ENCODE measurements at places on chromosomes 5 and 9.
A peak's percentile ranks its signal among the peaks of the same experiment; 100 is the strongest.

DNA sequence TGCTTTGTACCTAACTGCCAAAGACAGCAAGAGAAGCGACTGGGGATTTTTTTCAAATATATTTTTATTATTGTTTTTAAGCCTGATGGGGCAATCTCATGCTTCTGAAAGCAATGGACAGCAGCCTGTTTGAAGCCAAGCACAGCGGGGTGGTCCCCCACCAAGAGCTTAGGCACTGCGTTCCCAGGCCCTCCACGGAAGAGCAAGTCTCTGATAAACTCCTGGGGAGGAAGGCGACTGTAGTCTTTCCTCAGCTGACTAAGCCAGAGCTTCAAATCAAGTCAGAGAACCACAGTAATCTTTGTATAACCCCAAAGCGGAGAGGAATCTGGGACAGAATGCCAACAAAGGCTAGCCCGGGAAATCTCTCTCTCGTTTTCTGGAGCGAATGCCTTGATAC is 54.4 kb downstream of the ARSB start:
- DNase-seq, result no peak

- DNase-seq, result peak; percentile 76
Observed at GRCh38 chr9:76297721-76298239, 96.4 kb downstream of the RFK start.

DNA sequence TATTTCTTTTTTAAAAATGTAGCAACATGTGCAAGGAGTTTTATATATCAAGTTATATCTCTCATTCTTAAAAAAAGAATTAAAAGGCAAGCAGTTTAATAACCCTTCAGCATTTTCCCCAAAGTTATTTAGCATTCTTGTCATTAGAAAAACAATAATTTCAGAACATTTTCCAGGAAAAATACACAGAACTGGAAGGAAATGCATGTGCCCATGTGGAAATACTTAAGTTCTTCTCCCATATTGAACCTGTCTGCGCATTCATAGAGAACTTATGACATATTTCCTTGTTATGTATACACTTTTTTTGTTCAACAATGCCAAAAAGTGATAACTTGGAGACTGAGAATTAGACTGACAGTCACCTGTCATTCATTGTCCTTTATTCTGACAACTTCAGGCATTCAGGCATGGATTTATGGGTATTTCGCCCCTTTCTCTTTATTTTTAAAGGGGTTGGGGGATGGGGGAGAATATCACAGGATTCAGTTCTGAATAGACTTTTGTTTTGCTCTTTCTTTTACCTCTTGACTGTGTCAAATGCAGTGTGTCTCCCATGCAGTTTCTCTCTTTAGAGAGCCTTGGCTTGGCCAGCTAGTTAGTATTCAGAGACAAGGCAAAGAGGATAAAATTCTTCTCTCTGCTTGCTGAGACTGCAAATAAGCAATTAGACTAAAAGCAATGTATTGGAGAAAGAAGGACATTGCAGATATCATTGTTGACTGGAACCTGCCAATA is 701.0 kb downstream of the NR2F1-AS1 start:
- no peak for DNase-seq

- DNase-seq, result no peak
Observed at GRCh38 chr5:114411380-114411931, 49.6 kb downstream of the KCNN2 start.

GRCh38 chr5:44233691-44234090 is 155.5 kb downstream of the FGF10 start:
- no peak for DNase-seq

DNA sequence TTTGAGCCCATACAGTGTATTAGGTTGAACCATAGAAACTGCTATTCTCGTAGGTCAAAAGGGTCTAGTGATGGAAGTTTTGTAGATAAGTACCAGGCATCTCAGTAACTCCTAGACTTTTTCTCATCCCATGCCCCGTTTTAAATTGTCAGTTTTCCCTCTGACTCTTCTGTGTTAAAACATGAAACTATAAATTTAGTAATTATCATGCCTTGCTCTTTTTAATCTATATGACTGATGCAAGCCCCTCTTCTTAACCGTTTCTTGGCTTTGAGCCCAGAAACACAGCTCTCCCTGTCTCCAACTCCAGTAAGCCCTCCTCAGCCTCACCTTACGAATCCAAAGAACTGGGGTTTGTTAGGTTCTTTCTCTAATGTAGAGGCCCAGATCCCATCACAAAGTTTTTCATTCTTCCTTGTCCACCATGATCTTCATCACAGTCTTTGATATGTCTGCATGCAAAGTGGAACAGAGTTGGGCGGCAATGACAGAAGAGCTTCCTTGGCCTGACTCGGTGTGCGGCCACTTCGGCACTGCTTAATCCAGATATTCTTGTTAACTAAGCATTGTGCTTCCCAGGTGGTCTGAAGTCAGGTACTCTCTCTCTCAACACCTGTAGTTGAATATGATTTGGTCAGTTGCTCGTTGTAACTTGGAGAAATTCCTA is 21.1 kb downstream of the RGMB start:
- no peak for DNase-seq

GRCh38 chr5:142737179-142737578 is 33.0 kb upstream of the ARHGAP26 start:
- DNase-seq, result no peak

DNA sequence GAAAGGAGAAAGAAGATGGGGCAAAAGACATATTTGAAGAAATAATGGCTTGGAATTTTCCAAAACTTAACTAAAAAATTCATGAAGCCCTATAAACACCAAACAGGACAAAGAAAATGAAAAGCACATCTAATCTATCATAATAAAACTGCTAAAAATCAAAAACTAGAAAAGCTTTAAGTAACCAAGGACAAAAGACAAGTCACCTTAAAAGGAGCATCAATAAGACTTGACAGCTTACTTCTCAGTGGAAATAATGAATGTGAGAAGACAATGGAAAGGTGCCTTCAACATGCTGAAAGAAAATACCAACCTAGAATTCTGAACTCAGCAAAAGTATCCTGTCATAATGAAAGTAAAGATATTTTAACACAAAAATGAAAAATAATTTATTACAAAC is 27.0 kb downstream of the GTF3C4 start:
- DNase-seq, result no peak

DNA sequence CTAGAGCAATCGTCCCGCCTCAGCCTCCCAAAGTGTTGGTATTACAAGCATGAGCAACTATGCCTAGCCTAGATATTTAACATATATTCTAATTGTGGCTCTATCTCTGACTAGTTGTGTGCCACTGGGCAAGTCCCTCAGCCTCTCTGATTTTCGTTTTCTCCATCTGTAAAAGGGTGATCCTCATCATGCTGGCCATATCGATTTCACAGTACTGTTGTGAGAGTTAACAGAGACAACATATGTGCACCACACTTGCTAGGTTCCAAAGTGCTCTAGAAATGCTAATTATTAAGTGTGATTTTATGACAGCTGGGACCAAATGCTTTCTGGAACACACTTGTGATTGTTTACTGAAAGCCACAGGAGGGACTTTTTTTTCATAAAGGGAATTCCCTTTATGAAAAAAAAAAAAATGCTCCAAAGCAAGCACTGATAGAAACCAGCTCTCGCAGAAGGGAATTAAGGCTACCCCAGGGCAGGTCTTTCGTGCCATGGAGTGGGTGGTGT is 78.5 kb upstream of the EPB41L4B start:
- no peak for DNase-seq

- no peak for DNase-seq
Observed at GRCh38 chr5:119811458-119811857, 182.1 kb downstream of the FAM170A start.

DNA sequence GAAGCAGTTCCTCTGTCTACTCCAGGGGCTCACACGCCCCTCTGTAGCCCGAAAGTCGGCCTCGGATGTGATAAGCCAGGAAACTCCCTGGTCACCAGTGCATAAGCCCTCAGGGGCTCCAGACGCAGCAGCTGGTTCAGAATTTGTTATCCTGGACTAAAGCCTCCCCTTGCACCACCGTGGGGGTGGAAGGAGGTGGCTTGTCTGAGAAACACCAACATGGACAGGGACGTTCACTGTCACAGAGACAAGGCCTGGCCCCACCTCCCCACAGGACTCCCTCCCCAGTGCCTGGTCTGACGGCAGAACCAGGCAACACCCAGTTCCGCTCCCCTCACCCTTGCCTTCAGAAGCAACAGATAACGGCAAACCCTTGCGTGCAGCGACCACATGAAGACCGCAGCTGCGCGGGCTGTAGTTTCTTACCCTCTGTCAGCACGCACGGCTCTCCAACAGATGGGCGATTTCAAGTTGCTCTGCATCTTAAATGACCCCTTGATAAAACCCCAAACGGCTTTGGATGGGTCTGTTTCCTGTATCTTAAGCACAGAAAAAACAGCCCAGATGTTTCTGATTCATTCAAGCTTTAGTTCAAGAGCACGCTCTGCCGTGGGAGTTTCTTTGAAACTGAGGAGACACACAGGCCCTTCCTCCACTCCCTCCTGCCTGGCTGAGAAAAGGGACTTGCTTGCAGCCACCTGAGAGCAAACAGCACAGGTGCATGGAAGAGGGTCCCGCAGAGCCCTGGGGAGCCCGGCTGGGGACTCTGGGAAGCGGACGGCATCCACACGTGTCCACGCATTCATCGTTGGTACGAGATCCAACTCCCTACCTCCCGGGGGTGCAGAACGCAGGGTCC is 44.7 kb upstream of the NKD2 start:
- DNase-seq, result peak; percentile 58

- no peak for DNase-seq
Observed at GRCh38 chr5:6995115-6995514, 281.9 kb downstream of the TENT4A start.

DNA sequence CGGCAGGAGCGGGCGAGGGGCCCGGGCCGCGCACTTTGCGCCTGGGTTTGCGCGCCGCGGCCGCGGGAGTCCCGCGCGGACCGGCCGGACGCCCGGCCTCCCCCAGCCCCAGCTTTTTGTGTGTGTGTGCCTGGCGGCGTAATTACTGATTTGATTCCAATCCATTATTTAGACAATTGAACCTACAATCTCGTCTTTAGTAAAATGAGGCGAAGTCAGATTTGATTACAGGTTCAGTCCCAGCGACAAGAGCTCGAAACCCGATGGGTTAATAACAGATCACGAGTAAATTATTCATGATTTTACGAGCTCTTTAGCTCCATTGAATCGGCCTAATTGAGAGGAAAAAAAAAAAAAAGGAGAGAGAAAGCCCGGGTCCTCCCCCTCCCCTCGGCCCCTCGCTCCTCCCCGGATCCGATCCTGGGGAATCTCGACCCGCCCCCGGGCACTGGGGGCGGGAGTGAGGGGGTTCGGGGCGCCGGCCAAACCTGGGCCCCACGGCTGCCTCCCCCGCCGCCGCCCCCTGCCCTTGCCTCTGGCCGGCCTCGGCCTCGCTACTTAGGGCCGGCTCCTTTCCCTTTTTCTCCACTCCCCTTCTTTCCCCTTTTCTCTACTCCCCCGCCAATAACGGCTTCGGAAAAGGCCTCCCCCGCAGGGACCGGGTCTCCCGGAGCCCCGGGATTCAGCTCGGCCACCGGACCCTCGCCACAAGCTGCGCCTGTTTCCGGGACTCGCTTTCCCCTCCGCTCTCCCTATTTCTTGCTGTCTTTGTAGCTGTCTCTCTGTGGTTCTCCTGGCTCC is 6.6 kb downstream of the LHX2 start:
- no peak for DNase-seq

GRCh38 chr5:7869474-7870136 is 657 bp downstream of the MTRR start:
- no peak for DNase-seq

GRCh38 chr9:129497005-129497812 is 123.7 kb downstream of the C9orf50 start:
- DNase-seq, result peak; percentile 70

- no peak for DNase-seq
Observed at GRCh38 chr5:149284501-149284900, 12.8 kb downstream of the AFAP1L1 start.

GRCh38 chr5:159915904-159916840 is at the start of gene ADRA1B:
ADRA1B (plus strand) TSS chr5:159916482; CDS start chr5:159916906, 424 bp downstream.
- DNase-seq, result peak; percentile 88

- DNase-seq, result peak; percentile 74
Observed at GRCh38 chr5:142186857-142187594, 78.4 kb downstream of the NDFIP1 start.

GRCh38 chr5:17069995-17070511 is 134.0 kb upstream of the MYO10 start:
- peak; percentile 86 for DNase-seq

DNA sequence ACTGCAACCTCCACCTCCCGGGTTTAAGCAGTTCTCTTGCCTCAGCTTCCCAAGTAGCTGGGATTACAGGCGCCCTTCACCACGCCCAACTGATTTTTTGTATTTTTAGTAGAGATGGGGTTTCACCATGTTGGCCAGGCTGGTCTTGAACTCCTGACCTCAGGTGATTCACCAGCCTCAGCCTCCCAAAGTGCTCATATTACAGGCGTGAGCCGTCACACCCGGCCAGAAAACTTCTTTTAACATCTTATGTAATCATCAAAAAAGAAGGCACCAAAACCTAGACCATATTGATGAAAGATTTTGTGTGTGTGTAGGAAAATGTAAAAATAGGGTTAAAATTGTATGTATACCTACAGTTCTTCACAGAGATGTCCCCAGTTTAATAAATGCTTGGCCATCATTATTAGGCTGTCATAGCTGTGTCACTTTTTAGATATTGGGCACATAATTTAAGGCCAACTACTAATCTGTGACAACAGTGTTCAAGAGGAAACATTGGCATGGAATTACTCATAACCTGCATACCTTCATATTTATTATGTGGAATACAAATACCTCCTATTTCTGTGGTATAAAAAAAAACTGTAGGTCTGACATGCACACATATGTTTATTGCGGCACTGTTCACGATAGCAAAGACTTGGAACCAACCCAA is 44.4 kb downstream of the RAD50 start:
- no peak for DNase-seq

GRCh38 chr5:116358911-116359418 is 215.7 kb downstream of the SEMA6A start:
- DNase-seq, result no peak

DNA sequence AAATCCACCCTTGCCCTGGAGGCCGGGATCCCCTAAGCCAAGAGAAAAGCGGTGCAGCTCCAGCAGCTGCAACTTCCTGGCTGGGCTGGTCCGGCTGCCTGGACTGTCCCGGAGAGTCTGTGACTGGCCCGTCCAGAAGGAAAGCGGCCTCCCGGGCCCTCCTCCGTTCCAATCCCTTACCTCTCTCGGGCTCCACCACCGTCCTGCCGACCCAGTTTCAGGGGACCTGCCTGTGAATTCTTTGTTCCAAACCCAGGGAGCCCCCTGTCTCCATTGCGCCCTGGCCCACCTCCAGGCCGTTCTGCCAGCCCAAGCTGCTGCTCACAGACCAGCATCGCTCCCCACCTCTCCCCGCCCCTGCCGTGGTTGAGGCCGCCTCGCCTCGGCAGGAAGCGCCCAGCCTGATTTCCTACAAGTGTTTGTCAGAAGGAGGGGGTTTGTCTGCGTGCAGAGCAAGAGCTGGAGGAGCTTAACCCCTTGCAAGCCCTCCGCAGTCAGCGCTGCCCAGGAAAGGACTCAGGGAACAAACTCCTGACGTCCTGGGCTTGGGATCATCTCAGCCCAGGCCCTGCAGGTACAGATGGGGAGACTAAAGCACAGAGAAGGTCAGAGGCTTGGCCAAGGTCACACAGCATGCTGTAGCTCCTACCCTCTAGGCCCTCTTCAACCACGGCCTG is at the start of gene AKNA:
AKNA (minus strand) TSS at position 303 of the 677 bp plus-strand sequence. CDS start 6,649 bp downstream, outside the sequence.
- DNase-seq, result peak; percentile 93
